ENCODE measurements at places on chromosomes 13 and 19.

GRCh38 chr19:2808129-2808941 lies 11.3 kb upstream of the ZNF554 start:
- DNase-seq: no peak

DNA sequence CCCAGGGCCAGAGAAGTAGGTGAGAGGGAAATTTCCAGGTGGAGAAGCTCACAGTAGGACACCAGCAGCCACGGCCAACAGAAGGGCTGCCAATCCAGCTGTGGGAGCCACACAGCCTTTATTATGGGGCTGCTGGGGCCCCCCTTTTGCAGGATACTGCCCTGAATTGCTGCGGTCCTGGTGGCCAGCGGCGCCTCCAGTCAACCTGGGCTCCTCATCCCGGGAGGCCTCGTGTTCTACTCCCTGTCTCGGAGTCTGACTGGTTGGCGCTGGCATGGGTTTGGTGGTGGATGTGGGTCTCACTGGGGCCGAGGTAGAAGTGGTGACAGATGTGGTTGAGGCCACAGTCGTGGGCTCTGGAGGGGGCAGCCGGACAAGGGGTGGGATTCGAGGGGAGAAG lies 4.1 kb downstream of the LYPD3 start:
- no peak for DNase-seq

GRCh38 chr13:76636829-76637228 lies 249.4 kb downstream of the KCTD12 start:
- DNase-seq: no peak

DNA sequence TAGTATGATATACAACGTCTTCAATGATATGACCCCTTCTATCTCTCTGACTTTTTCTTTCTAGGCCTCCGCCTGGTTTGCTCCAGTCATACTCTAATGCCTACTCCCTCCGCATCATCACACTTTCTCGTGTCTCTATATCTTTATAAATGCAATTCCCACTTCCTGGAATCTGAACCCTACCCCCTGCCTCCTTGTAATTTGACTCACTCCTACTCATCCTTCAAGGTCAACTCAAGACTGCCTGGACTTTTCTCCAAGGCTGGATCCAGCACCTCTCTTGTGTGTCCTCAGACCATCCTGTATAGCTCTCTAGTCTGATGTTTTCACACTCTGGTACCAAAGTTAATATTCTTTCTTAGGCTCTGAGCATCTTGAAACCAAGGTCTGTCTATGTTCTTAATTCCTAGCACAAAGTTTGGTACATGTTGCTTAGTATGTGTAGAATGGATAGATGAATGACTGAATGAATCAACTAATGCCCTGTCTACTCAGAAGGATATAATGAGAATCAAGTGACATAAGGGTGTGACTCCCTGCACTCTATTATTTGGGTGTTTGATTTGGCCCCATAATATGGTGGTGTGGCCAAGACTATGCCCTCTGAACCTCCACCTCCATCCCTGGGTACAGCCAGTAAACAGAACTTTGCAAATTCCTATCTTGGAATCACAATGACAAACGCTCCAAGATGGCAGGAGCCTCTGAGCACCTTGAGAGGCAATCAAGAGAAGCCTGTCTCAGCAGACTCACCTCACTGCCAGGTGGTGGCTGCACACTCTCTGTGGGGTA lies 74.3 kb upstream of the SERP2 start:
- no peak for DNase-seq

DNA sequence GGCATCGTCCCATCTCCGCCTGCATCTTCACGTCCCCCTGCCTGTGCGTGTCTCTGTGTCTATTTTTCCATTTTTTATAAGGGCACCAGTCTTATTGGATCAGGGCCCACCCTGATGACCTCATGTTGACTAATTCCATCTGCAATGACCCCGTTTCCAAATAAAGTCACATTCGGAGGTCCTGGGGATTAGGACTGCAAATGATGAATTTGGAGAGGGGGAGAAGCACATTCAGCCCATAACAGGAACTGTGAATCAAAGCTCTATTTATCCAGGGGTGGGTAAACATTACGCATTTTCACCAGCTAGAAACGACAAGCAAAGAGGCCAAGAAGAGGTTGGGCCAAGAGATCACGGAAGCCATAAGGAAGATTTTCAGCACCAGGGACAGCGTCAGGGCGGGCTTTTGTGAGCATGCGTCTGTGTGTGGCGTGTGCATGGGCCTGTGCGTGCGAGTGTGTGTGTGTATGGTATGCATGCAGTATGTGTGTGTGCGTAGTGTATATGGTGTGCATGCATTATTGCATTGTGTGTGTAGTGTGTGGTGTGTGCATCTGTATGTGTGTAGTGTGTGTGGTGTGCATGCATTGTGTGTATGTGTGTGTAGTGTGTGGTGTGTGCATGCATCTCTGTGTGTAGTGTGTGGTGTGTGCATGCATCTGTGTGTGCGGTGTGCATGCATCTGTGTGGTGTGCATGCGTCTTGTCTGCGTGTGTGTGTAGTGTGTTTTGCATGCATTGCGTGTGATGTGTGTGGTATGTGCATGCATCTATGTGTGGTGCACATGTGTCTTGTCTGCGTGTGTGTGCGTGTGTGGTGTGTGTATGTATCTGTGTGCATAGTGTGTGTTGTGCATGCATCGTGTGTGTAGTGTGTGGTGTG lies 19.6 kb downstream of the CELF5 start:
- peak; percentile 76 for DNase-seq

DNA sequence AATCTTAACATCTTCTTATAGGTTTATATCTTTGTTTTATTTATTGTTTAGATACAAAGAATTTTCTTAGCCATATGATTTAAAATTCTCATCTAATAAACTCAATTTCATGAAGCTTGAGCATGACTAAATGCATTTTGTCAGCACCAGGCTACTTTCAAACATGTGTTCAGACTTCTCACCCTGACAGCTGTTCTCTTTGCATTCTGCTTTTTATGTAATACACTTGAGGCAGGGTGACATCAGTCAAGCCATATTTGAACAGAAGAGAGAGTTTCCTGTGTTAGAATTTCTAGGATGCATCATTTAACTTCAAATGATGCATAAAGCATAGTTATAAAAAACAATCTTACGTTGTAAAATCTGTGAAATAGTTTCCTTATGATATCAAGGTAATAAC lies 1295.1 kb upstream of the PCDH20 start:
- no peak for DNase-seq

DNA sequence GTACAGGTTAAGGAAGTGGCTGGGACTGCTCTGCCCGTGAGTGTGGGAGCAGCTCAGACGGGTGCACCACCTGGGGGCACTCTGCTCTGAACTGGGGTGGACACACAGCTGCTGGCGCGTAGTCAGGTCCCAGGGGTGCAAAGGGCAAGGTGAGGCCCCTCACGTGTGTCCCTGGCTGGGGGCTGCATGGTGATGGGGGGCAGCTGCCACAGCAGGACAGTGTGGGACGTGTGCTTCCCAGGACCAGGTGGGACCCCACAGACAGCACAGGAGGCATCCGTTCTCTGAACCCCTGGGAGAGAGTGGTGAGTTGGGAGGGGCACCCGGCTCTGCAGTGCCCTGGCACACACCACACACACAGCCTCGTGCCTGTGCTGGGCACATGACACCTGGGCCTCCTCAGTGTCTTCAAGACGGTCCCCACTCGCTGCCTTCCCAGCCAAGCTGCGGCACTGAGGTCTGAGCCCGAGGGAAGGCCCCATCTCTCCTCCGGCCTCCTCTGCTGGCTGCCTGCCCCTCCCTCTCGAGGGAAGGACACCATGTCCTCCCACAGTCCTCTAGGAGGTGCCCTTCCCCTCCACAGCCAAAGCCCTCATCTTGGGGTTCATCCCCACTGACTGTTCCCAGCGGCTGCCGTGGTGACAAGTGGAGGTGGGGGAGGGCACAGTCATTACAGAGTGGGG lies 24.7 kb downstream of the CILP2 start:
- DNase-seq: peak; percentile 43

DNA sequence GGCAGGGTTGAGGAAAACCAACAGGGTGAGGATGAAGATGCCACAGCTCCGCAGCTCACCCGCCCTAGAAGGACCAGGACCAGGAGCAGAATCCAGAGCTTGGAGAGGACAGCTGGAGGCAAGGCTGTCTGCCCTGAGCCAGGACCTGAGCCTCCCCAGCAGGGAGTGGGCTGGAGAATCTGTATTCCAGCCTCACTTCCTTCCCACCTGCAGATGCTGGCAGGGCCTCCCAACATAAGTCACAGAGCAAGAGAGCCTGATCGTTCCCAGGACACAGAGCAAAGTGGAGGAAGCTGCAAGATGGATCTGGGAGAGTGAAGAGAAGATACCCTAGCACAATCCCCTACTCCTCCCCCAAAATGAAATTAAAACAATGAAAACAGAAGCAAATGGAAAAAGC lies 61.7 kb upstream of the WASF3 start:
- no peak for DNase-seq

DNA sequence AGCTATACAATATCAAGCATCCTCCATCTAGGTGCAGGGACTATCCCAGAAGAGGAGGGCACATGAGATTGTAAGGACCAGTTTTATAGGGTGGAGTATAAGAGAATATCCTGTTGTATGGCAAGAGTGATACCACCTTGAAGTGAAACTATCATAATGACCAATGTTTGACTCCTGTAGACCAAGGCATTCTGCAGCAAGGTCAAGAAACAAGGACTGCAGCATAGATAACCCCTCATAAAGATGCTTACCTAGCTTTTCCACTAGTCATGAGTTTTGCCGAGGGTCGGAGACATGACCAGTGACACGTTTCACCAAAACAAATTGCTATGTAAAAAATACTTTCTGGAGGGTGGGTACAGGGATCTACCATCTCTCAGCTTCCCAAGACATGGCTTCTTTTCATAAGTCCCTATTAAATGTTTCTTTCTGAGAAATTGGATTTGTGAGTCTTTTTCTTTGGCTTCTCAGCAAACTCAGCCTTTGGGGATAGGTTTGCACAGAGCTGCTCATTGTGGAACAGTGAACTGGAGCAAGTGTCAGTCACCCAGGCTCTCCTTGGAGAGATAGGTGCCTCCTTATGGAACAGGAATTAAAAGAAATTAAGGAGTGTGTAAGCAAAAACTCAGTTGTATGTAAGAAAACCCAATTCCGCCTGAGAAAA lies 28.2 kb upstream of the CYSLTR2 start:
- no peak for DNase-seq

DNA sequence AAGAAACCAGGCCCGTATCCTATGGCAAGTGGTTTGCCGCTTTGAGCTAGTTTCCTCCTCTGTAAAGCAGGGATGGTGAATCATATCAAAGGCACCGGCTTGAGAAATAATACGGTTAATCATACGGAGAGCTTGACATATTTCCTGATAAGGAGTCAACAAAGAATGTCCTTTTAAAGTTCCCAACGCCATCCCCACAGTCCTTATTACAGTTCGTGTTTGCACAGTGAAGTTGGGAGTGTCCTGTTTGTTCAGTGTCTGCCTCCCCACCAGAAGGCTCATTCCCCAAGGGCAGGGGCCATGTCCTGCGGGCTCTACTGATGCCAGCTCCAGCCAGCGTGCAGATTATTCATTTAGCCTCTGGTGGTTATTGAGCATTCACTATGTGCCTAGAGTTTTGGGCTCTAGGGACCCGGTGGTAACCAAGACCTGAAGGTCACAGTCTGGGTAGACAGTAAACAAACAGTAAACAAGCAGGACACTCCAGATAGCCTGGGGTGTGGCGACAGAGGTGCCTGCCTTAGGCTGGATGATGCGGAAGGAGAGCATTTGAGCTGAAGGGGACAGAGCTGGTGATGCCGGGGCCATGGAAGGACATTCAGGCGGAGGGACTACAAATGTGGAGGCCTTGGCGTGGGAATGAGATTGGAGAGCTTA lies 6.3 kb downstream of the GRAMD1A start:
- no peak for DNase-seq

GRCh38 chr19:46076951-46077814 lies 36.4 kb upstream of the IGFL4 start:
- DNase-seq: peak; percentile 22

DNA sequence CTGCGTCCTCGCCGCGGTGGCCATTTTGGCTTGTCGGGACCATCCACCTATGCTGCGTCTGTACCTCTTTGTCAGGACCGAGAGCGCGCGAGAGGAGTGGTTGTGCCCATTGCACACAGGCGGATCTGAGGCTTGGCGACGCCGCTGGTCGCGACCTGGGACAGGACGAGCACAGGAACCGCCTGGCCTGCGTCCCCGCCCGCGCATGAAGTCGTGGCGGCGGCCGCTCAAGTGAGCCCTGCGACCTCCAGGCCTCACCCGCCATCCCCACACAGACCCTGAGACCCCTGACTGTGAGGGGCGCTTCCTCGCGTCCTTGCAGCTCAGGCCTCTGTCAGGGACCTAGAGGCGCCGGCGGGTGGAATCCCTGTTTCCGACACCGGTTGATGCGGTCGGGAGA lies 16.8 kb downstream of the ZNF586 start:
- DNase-seq: no peak

- DNase-seq: no peak
Observed at GRCh38 chr19:23101241-23101640, 15.6 kb upstream of the ZNF730 start.

GRCh38 chr19:54297759-54298305 lies 15.1 kb downstream of the LILRA5 start:
- no peak for DNase-seq

DNA sequence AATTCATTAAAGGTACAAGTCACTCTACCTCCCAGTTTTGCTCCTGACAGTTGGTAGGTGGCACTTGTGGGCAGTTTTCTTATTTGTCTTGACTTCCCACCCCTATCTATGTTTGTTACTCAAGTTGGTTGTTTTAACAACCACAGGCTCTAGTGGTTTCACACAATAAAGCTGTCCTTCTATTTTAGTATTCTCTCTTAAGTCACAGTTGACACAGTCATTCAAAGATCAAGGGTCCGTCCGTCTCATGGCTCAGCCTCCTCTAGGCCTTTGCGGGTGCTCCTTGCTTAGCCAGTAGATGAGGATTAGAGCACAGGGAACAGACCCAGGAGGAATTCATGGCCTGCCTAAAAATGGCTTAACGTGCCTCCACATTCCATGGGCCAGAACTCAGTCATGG lies 573.7 kb downstream of the IRS2 start:
- no peak for DNase-seq

DNA sequence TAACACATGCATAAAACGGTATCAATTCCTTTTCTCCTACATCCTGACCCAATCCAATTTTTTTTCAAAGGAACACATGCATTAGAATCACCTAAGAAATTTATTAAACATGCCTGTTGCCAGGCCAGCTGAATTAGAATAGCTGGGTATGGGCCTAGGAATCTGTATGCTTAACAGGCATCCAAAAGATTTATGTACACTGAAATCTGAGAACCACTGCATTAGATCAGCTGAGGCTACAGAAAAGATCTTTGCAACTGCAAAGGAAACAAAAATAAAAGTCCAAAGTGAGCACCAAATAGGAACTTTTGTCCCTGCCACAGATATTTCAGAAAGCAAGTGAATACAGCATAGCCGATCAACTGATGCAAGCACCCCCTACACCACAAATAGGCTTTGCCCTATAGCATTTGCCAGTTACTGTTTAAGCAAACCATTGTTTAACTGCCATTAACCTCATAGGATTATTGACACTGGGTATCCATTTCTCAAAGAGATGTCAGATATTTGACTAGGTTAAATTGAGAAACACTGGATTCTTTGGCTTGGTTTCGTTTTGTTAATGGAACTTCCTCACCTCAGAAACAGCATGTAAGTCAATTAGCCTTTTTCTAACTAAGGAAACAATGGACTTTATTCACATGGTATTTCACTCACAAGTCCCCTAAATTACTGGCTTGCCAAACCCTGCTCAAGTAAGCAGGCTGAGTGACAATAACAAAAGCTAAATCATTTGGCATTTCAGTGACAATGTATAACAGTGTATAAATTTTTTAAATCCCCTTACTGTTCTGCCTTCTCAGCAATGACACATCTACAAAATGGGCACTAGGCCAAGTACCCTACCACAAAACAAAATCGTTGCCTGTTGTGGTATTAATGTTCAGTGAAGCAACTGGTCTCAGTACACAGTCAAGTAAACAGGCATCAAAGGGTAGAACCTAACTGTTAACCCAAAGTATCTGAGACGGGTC lies 67.8 kb downstream of the SUCLA2 start:
- DNase-seq: no peak
